HL-60 (cell line): ENCODE measurements at places on chromosomes 16 and 17.

- no peak for DNase-seq
Measured at GRCh38 chr17:40536295-40537171, 28.7 kb downstream of the CCR7 start.

GRCh38 chr17:45160447-45161287, 1.0 kb upstream of the HEXIM2 start:
- peak; percentile 81 for DNase-seq

DNA sequence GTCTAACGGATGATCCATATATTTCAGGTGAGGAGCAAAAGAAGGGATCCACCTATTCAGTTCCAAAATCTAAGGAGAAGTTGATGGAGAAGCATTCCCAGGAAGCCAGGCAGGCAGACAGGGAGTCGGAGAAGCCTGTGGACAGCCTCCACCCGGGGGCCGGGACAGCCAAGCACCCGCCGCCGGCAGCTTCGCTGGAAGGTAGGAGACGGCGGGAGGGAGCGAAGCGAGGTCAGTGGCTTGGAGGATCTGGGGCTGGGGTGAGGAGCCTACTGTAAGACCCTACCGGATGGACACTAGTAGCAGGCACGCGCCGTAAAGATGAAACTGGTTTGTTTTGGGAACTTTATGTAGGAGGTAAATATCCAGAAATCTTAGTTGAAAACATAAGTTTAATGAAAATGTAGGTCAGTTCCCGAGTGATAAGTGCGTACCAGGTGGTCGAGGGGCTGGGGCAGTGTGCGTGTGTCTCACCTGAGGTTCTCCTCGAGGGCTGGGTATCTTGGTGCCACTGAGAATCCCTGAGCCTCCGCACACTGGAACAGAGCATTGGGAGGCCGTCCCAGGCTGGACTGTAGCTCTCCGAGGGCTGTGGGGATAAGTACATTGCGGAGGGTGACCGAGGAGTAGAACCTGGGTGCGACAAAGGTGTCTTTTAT, 714 bp downstream of the SPATA33 start:
- no peak for DNase-seq

DNA sequence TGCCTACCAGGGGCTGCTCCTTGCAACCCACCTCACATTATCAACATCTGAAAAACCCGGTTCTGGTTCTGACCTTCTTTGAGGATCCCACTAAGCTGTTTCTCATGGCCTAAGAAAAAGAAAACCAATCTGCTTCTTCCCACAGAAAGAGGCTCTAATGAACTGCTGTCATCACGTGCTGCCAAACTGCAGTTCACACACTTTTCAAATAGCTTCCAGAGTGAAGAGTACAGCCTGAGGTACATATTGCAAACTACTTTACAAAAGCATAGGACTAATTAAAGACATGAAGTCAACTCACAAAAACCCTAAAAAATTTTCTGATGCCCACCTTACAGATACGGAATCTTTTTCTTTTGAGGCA, 36.7 kb downstream of the SMG6 start:
- no peak for DNase-seq

GRCh38 chr16:49717689-49718088, 138.2 kb downstream of the ZNF423 start:
- no peak for DNase-seq

GRCh38 chr17:14622615-14623101, 321.8 kb downstream of the HS3ST3B1 start:
- DNase-seq, result no peak

DNA sequence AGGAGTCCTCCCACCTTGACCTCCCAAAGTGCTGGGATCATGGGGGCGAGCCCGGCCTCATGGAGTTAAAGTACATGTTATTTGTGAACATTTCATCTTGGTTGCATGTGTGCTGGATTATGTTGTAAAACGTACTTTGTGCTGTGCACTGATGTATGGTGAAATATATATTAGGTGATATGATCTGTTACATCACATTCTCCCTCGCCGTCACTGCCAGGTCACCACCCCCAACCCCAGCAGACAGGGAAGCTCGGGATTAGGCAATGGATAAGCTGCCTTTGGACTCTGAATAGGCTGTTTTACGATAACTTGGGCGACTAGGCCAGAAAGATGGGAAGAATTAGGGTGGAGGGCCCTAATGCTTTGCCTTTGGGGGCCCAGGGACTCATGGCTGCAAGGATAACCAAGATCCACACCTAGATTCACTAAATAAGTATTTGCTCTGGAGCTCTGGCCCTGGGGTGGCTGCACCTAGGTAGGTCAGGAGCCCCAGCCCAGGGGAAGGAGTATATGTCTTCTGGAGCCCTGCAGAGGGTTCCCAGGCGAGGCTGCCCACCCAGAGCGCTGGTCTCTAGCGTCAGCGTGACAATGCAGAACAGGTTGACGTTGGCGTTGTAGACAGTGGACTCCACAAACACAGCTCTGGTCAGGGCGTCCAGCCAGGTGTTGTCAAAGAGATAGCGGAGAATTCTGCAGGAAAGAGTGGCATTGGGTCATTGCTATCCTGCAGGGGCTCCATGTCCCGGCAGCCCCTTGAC, 27.1 kb upstream of the GCSH start:
- no peak for DNase-seq

DNA sequence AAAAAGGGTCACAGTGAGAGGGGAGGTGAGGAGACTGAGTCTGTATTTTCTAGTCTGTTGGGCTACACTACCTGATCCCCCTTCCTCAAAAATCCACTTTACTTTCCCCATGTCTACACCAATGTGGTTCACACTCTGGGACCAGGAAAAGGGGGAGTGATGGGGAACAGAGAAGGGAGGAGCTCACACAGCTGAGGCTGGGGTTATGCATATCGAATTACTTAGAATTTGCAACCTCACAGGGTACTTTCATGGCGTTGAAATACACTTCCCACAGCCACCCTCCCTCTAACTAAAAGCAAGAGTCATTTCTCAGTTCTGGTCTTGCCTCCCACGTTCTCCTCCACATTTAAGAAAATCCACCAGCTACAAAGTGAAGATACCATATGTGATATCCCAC, 14.1 kb downstream of the MAPT start:
- DNase-seq, result no peak

GRCh38 chr17:27800522-27800921, at the start of gene NOS2:
Gene NOS2 (minus strand): TSS chr17:27800529. CDS start chr17:27798809, 1,720 bp downstream.
- DNase-seq, result no peak

DNA sequence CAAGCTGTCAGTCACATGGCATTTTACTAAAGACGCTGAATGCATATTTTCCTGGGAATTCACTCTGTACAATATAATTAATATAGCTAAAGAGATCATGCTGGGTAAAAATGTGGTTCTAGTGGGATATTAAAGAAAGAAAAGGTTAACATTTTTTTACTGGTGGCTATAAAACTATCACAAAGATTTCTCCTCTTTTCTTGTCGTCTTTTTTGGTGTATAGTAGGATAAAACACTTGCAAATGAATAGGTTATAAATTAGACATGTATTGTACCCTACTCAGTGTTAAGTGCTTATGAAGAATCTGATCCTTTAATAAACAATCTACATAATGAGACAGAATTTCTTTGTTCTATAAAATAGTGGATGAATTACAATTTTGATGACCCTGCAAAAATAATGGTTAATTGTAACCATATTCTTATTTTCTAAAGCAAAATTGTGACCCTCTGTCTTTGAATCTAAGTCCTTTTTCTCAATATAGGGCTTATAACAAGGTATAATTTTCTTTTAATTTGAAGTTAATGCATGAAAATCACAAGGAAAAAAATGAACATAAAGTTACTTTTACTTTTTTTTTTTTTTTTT, 1540.4 kb upstream of the GOT2 start:
- no peak for DNase-seq

DNA sequence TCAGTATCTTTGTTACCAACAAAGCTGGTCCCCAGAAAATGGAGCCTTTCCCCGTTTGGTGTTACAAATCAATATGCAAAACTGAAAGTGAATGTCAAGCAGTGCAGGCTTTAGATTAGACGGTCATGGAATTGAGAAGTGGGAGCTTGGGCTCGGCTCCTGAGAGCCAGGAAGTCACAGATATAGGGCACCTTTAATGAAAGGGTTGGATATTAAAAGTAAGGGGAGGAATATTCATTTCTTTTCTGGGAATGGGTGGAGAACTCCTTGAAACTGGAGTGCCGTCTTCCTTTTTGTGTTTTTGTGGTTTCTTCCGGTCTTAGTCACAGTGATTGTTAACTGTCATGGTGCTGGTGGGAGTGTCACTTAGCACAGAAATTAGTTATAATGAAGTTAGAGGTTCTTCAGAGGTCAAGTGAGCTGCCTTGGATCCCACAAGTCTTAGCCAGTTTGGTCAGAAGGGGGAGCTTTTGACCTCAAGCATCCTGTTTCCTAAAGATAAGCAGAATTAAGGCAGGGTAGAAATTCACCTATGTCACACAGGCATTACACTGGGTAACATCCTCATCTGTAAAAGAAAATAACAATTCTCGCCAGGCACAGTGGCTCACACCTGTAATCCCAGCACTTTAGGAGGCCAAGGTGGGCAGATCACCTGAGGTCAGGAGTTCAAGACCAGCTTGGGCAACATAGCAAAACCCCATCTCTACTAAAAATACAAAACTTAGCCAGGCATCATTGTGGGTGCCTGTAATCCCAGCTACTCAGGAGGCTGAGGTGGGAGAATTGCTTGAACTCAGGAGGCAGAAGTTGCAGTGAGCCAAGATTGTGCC, 9.6 kb upstream of the EIF1 start:
- peak; percentile 65 for DNase-seq

DNA sequence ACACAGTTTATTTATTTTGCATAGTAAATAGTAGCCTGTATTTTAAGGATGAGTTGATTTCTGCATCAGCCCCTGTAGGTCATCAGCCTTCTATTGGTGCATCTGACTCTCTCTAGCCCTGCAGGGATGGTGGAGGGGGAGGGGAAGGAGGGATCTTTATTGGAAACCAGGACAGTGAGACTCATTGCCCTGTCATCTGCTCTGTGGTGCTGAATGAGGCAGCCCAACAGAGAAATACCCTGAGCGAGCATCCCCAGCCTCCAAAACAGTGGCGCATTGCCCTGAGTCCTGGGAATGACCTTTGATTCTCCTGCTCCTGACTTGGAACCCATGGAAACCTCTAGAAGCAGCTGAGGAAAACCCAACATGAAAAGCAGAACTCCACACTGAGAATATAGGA, 45.5 kb upstream of the STH start:
- DNase-seq, result no peak

DNA sequence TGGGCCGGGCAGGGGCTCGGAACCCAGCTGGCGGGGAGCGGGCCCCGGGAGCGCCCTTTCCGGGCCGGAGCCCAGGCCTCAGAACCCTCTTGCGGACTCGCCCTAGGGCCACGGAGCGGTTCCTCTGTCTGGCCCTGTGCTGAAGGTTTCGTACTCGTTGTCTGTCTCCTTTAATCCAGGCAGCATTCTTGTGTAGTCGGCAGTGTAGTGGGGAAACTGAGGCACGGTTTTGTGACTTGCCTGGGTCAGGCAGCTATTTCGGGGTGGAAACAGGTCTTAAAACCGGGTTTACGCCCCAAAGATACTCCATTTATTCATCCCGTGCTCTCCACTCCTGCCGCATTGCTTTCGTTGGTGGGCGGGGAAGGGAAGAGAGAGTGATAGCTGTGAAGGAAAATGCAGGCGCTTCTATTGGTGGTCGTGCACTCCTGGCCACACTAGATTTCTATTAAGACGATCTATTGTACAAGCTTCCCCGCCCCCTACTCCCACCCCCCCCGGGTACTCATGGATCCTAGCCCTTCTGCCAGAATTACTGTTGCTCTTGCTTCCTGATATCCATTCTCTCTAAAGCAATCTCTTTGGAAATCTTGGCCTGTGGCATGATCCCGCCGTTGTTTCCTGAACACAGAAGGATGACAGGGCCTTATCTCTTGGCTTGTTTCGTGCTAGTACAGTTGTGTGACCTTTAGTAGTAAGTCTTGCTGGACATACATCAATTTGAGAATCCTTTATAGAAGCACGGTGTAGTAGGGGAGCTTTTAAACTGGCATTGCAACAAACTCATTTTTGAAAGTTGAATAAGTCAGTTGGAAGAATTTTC, 751 bp downstream of the DCAF7 start:
- DNase-seq, result no peak

GRCh38 chr17:59561042-59561441, 4.4 kb upstream of the DHX40 start:
- peak; percentile 81 for DNase-seq

- DNase-seq, result no peak
Measured at GRCh38 chr17:70603226-70603625, 433.9 kb downstream of the KCNJ2 start.

DNA sequence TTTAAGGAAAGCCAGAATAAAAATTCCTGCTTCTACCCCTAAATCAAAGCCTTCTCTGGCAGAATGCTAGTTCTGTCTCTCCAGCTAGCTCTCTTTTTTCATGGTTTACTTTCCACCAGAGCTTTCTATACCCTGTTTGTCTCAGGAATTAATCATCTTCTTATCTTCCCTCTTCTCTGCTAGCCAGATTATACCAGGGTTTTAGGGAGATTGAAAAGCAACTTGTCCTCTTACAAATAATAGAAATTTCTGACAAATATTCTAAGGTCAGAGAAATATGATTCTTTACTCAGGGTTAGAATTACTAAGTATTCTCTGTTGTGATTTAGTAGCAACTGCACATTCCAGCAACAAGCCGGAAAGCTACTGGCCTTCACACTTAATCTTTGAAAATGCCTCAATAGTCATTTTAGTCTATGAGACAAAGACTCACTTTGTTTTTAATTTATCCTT, 166.4 kb downstream of the TANC2 start:
- DNase-seq, result no peak

DNA sequence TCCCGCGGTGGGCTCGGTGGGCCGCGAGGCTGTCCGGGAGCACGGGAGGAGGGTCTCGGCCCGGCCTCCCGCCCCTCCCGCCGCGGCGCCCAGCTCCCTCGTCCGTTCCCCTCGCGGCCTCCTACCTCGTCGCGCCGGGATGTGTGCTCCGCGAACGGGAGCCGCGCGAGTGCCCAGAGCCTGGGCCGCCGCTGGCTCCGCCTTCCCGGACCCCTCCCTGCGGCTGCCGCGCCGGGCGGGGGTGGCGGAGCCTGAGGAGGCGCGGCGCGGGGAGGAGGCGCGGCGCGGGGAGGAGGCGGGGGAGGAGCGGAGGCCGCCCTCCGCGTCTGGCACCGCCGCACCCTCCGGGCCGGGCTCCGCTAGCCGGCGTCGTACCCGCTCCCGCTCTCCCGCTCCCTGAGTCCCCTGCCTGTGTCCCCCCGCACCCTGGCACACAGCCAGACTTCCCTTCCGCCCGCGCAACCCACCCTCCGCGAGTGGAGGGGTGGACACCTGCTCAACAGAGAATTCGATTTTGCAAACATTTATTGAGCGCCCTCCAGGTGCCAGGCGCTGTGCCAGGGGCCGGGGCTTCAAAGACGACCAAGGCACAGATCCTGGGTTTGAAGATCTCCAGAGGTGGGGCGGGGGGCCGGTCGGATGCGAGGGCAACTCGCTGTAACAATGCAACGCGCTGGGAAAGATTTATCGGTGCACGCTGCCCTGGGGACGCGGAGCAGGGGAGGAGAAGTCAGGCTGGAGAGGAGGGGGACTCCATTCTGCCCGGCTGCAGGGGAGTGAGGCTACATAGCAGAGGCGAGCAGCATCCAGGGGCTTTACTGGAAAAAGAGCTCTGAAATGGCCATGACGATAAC, at the start of gene MPP3:
TSS of gene MPP3 (minus strand) at position 171 of the 854 bp plus-strand sequence. CDS start 1,240 bp downstream, outside the sequence.
- no peak for DNase-seq

DNA sequence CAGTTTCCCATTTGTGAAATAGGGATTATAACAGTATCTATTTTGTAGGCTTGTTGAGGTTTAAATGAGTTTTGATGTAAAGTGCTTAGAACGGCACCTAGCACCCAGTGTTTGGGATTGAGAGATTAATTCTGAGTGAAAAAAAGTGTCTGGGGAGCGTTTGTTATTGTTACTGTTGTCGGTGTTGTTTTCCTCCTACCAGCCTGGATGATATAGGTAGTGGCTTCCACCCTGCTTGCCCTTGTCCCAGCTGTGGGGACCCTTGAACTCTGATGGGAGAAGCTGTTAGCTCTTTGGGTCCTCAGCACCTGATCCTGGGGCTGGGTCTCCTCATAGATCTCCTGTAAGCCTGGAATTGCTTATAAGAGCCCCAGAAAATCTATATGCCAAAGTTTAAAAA, 4.9 kb downstream of the FMNL1 start:
- no peak for DNase-seq
